Mesothelial cell of epicardium (in vitro differentiated cells): ENCODE measurements at places on chromosomes 13 and 19. TPM values are rescaled to one million over a fixed set of nuclear protein-coding genes. Genes with fewer than 3 reads are reported as not detected.

GRCh38 chr19:18257503-18258470, 16.5 kb downstream of the IQCN start:
- no peak overlapping the region for H3K27ac ChIP-seq
- H3K4me1 ChIP-seq, result no peaks in the 10 kb centered on the region
- DNase-seq, result no peak
- peaks cover 22% of the 10 kb centered on the region for H3K27me3 ChIP-seq
- peaks cover 8% of the 10 kb centered on the region for H3K36me3 ChIP-seq

DNA sequence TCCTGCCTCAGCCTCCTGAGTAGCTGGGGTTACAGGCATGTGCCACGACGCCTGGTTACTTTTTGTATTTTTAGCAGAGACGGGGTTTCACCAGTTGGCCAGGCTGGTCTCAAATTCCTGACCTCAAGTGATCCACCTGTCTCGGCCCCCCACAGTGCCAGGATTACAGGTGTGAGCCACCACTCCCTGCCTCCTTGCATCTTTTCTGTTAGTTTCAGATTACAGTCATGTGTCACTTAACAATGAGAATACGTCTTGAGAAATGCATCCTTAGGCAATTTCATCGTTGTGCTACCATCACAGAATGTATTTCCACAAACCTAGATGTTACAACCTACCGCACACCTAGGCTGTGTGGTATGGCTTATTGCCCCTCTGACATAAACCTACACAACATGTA, 180.4 kb downstream of the TM9SF2 start:
- H3K4me3 ChIP-seq, result no peak overlapping the region
- H3K27me3 ChIP-seq, result peaks cover 6% of the 10 kb centered on the region
- H3K27ac ChIP-seq, result no peak overlapping the region
- no peak for DNase-seq
- H3K4me1 ChIP-seq, result peaks cover 10% of the 10 kb centered on the region

Gene MCOLN1
- 20.5 to 21.0 TPM (median 20.7 TPM) in 3 replicates for total RNA-seq

DNA sequence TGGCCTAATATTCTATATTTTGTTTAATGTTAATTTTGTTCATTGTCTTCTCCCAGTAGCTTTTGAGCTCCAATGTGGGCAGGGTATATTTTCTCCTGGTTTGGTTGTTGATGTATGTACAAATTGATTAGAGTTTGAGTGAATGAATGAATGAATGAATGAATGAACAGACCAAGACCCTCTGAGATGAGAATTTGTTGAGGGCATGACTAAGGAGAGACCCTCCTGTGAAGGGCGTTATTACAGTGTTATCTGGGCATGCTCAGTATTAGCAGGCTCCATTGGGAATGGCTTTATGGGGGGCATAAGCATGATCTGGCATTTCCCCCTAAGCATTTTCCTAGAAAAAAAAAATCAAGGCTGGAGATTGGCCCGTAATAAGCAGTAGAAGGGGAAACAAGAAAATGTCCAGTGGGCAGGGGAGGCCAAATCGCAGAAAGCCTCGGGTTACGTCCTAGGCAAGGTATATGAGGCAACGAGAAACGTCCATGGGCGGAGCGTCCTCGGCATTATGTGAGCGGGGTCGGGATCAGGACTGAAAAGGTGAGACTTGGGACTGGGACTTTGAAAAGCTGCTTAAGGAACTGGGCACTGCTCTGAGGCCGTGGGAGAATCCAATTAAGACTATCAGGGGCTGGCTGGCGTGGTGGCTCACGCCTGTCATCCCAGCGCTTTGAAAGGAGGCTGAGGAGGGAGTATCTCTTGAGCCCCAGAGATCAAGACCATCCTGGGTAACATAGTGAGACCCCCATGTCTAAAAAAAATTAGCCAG, 904 bp upstream of the ARHGAP33 start:
- no peak for DNase-seq
- H3K4me3 ChIP-seq, result peak overlapping the region; percentile 71
- no peak overlapping the region for H3K27ac ChIP-seq
- peaks cover 2% of the 10 kb centered on the region for H3K36me3 ChIP-seq
- H3K4me1 ChIP-seq, result peaks cover 19% of the 10 kb centered on the region
- no peaks in the 10 kb centered on the region for H3K27me3 ChIP-seq

Gene A1BG
- 12.3 to 15.5 TPM (median 13.1 TPM) in 3 replicates for total RNA-seq

DNA sequence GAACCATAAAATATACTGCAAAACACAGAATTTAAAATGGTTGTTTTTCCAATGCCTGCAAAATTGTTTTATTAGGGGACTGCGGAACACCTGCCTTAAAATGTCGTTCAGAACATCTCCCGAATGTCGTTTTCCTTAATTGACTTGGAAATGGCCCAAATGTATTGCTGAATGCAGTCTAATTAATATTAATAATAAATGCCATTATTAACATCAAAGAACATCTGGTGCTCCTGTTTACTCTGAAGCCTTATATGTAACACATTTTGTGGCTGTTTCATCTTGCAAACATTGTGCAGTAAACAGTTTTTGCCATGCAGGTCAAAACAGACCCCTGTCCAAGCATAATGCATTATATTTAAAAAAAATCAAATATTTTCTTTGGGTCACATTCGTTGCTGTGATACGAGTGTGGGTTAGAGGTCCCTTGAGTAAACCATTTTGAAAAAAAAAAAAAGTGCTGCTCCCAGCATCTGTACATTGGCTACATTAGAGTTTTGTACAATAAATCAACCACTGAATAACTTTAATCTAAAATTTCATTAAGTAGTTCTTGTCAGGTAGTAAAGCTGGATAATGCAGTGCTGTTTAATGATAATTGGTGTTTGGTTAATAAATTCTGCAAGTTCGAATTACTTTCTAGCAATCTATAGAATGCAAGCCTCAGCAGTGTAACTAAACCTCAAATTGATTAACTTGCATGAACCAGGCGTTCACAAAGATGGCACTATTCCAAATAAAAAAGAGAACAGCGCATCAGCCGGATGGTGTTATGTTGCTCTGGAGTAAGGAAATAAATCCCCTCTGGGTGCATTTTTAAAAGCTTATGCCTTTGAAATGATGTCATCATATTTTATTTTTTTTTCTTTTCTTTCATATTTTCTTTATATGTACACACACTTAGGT, 140.2 kb downstream of the ZNF536 start:
- peaks cover 31% of the 10 kb centered on the region for H3K27me3 ChIP-seq
- H3K4me3 ChIP-seq, result no peak overlapping the region
- no peaks in the 10 kb centered on the region for H3K36me3 ChIP-seq
- no peak for DNase-seq
- H3K4me1 ChIP-seq, result no peaks in the 10 kb centered on the region

GRCh38 chr19:18763674-18764590, 27.2 kb downstream of the COMP start:
- no peak overlapping the region for H3K4me3 ChIP-seq
- H3K4me1 ChIP-seq, result peaks cover 15% of the 10 kb centered on the region
- H3K27me3 ChIP-seq, result no peaks in the 10 kb centered on the region
- DNase-seq, result no peak
- H3K27ac ChIP-seq, result no peak overlapping the region

Gene NAPSA
- total RNA-seq, result 2.4 to 3.5 TPM (median 3.2 TPM) in 3 replicates

DNA sequence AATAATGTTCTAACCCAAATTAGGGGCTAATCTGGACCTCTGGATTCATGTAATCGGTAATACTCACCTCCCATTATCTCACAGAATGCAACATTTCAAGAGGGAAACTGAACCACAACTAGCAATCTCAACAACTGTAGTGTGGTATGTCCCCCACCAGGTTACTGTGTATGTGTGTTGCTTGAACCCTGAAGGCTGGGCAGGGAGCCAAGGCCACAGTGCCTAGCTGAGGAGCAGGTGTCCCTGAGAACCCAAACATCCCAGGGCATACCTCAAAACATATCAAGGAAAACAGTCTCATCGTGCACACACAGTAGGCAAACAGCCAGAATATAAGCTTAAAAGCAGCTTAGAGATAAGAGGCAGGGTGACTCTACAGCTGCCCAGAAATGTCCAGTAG, 20.5 kb upstream of the NEK3 start:
- H3K4me1 ChIP-seq, result no peaks in the 10 kb centered on the region
- H3K4me3 ChIP-seq, result no peak overlapping the region
- H3K36me3 ChIP-seq, result peaks cover 26% of the 10 kb centered on the region
- H3K27me3 ChIP-seq, result no peaks in the 10 kb centered on the region
- H3K27ac ChIP-seq, result no peak overlapping the region
- no peak for DNase-seq

Gene HMGB1
- total RNA-seq, result 465 to 476 TPM (median 465 TPM) in 3 replicates

DNA sequence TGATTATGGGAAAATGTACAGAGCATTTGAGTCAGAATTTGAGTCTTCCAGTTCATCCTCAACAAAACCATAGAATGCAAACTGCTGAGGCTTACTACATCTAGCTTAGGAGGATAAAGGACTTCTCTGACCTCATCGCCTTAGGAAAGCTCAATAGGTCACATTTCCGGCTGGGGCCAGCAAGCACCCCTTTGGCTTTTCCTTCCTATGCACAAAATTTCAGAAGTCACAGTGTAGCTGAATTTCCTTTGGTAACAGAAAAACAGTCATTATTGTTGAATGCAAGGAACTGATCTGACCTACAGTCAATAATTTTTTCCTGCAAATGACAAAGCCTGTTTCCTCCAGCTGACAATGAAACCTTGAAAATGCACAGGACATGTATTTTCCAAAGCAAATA, 32.8 kb upstream of the LRCH1 start:
- no peak overlapping the region for H3K27ac ChIP-seq
- no peak overlapping the region for H3K4me3 ChIP-seq
- no peak for DNase-seq
- no peaks in the 10 kb centered on the region for H3K36me3 ChIP-seq

Gene SIGLEC12
- not detected in 3 replicates for total RNA-seq

Gene ARL11
- total RNA-seq, result 0.11 to 0.20 TPM (median 0.16 TPM) in 3 replicates

- H3K4me3 ChIP-seq, result no peak overlapping the region
- no peak overlapping the region for H3K27ac ChIP-seq
- no peak for DNase-seq
- peaks cover 95% of the 10 kb centered on the region for H3K27me3 ChIP-seq
Observed at GRCh38 chr13:78597602-78597932, 5.8 kb downstream of the POU4F1 start.

Gene GFY
- not detected in 3 replicates for total RNA-seq

DNA sequence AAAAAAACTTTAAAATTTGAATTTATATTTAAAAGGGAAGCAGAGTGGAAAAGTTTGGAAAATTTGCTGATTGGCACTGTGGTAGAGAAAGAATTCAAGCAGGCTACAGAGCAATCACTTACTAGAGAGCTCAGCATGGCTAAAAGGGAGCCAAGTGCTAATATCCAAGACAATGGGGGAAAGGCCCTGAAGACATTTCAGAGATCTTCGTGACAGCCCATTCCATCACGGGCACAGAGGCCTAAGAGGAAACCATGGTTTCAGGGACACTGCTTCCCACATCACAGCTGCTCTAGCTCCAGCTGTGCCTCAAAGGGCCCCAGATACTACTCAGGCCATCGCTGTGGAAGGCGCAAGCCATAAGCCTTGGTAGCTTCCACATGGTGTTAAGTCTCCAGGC, 73.7 kb downstream of the SGCG start:
- H3K27ac ChIP-seq, result no peak overlapping the region
- H3K36me3 ChIP-seq, result peaks cover 36% of the 10 kb centered on the region
- no peaks in the 10 kb centered on the region for H3K27me3 ChIP-seq
- no peak for DNase-seq

DNA sequence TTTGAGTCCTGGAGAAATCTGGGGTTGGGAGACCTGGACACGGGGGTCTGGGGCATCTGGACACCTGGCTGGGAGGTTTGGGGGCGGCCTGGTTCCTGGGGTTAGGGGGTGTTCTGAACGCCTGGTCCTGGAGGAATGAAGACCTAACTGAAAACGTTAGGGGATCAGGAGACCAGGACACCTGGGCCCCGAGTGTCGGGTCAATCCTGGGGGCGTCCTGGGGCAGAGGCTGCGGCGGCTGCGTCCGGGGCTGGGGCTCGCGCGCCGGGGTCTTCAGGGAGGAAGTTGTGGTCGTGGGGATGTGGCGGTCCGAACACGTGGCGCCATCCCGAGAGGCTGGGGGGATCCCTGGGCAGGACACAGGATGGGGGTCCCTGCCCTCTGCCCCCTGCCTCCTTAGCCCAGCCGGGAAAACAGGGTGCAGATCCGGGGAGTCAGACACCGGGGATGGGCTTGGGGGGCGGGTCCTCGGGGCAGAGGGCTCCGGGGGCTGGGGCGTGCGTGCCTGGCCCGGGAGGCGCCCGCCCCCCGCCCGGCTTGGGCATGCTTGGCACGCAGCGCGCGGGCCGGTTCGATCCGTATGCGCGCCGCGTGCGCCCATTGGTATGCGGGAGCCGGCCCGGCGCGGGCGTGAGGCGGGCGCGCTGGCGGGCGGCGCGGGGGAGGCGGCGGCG, 632 bp downstream of the NPAS1 start:
- DNase-seq, result no peak
- H3K36me3 ChIP-seq, result no peaks in the 10 kb centered on the region
- peaks cover 11% of the 10 kb centered on the region for H3K4me1 ChIP-seq
- H3K27ac ChIP-seq, result no peak overlapping the region

Gene ADPRHL1
- 3.4 to 4.2 TPM (median 4.1 TPM) in 3 replicates for total RNA-seq

- no peak for DNase-seq
- no peak overlapping the region for H3K4me3 ChIP-seq
- H3K27me3 ChIP-seq, result no peaks in the 10 kb centered on the region
- H3K36me3 ChIP-seq, result peaks cover 2% of the 10 kb centered on the region
Observed at GRCh38 chr13:22108283-22108942, 437.5 kb downstream of the FGF9 start.

- peaks cover 3% of the 10 kb centered on the region for H3K36me3 ChIP-seq
- H3K27ac ChIP-seq, result no peak overlapping the region
- H3K4me3 ChIP-seq, result no peak overlapping the region
- H3K27me3 ChIP-seq, result no peaks in the 10 kb centered on the region
- no peak for DNase-seq
- H3K4me1 ChIP-seq, result peaks cover 28% of the 10 kb centered on the region
Observed at GRCh38 chr13:50309882-50310594, 294.8 kb downstream of the KCNRG start.

Gene MBD3L3
- not detected in 3 replicates for total RNA-seq

- no peak overlapping the region for H3K27ac ChIP-seq
- H3K4me1 ChIP-seq, result no peaks in the 10 kb centered on the region
- H3K4me3 ChIP-seq, result no peak overlapping the region
- DNase-seq, result no peak
- no peaks in the 10 kb centered on the region for H3K27me3 ChIP-seq
Observed at GRCh38 chr13:49265822-49266221, 18.1 kb downstream of the CDADC1 start.

DNA sequence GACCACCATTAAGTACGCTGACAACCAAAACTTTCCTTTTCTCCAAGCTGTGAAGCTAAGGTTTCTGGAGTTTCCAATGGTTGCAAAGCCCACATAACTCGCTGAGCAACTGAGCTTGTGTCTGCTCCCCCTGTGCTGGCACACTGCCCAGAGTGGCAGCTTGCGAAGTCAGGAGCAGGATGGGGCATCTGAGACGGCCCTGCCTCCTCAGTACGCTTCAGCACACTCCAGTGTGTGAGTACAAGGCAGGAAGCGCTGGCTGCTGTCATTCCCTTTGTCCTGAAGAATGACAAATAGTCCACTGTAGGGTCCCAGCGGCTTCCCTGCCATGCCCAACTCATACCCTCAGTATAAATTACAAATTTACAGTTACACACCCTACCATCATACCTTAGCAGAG, 51.5 kb downstream of the SKA3 start:
- peak overlapping the region; percentile 73 for H3K27ac ChIP-seq
- peak; percentile 50 for DNase-seq
- no peaks in the 10 kb centered on the region for H3K27me3 ChIP-seq

DNA sequence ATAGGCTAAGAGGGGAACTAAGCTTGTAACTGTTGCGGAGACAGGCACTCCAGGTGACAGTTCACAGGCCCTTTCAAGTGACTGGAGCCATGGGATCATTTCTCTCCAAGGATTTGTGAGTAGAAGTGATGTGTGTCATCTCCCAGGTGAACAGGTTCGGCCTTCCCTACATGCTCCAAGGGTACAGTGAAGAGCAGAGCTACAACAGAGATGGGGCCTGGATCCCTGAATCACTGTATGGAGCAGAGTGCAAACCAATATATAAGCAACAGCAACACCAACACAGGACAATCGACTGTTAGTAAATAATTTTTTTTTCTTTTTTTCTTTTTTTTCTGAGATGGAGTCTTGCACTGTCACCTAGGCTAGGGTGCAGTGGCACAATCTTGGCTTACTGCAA, 15.0 kb downstream of the ZSCAN18 start:
- H3K36me3 ChIP-seq, result peaks cover 60% of the 10 kb centered on the region
- no peak for DNase-seq
- H3K27me3 ChIP-seq, result no peaks in the 10 kb centered on the region
